ENCODE measurements at places on chromosomes 2 and 18.

DNA sequence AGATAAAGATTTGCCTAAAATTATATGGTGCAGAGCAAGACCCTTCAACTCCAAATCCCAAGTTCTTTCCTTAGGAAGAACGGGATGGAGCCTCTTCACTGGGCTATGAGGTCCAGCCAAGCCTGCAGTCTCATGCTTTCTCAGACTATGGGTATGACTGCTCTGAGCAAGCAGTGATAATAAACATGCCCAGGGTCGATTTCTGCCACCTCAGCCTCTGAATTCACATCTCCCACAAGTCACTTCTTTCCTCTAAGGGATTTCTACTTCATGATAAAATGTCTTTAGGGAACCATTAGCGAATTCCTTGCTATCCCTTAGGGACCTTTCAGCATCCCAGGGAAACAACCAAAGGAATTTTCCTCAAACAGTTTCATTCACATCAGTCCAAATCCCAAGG lies 94.8 kb downstream of the GFPT1 start:
- DNase-seq = no peak

DNA sequence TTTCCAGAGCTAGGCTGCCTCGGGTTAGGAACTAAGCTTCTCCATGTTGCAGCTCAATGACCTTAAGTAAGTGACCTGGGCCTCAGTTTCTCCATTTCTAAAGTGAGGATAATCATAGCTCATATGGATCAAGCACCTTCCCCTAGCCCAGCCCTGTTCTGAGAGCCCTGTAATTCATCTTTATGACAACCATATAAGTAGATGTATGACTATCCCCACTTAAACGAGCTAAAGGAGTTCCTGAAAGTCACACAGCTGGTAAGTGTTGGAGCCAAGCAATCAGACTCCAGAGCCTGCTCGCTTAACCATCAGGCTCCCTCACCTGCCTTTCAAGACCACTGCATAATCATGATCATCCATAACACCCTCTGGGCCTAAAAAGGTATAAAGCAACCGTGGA lies 135.4 kb downstream of the SP3 start:
- no peak for DNase-seq

DNA sequence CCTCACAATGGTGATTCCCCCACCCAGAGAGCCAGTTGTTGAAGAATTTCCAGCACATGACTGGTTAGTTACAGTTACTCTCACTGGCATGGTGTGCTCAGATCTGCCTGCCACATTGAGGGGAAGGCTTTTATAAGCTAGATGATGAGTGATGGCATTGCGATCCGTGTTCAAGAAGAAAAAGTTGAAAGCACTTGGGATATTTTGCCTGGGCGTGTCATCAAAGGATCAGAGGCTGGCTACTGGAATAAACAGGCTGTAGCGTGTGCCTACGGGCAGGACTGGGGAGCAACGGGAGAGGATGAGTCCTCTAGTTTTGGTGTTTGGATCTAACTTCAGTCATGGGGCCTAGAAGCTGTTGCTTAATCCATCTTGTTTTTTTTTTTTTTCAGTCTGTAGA lies 175.0 kb downstream of the SETBP1 start:
- DNase-seq = no peak

DNA sequence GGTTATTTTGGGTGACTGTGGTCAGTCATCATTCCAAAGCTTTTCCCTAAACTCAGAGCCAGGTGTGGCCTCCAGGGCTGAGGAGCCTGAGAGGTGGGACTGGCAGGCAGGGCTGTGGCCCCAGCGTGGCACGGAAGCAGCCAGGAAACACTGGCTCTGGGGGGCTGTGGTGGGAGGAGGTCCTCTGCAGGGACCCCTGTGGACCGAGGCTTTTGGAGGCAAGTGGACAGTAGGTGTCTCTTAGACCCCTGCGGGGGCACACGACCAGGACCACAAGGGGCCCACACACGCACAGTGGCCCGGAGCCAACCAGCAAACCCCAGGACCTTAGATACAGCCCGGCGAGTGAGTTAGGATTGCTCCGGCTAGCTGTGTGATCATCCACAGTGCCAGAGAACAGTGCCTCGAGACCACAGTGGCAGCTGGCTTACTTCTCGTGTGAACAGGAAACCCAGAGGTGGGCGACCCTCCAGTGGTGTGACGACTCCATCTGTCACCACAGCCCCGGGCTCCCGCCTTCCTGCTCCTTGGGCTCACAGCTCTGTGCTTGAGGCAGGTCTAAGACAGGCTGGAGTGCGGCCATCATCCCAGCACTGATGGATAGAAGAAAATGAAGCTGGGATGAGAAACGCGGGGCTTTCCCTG lies 1.6 kb upstream of the RTP5 start:
- DNase-seq = peak; percentile 56

DNA sequence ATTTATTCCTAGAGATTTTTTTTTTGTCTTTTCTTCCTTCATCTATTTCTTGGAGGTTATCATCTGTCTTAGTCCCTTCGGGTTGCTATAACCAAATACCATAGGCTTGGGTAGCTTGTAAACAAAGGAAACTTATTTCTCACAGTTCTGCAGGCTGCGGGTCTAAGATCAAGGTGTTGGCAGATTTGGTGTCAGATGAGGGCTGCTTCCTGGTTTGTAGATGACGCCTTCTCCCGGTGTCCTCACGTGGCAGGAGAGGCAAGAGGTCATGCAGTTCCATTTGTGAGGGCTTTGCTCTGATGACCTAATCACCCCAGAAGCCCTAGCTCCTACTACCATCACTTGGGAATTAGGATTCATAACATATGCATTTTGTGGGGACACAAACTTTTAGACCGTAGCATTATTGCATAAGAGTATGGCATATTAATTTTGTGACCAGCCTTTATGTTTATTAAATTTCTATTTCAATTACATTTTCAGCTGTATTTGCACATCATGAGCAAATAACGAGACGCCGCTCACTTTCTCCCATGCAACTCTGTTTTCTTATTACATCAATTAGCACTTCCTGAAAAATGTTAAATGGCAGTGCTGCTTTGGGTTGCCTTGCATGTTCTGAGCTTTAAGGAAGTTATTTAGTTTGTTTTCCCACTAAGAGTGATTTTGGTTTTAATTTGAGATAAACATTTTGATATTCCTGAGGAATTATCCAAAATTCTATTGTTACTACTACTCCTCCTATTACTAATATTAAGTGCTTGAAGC lies 246.4 kb upstream of the HDAC4 start:
- no peak for DNase-seq

GRCh38 chr18:52387175-52387574 lies 47.2 kb downstream of the DCC start:
- DNase-seq = no peak

DNA sequence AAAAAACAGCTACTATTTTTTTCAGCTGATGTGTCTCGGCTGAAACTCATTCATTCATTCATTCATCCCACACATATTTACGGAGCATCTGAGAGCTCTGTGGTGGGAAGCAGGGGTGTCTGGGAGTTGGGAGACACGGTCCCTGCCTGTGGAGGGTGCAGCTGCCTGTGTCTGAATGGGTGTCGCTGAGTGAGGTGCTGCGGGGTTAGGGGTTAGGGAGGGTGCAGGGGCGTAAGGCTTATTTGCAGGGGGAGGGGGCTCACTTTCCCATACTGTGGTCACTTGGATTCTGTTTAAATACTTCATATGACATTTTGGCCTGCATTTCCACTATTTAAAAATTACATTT lies 89.4 kb upstream of the ASB18 start:
- no peak for DNase-seq

- no peak for DNase-seq
Measured at GRCh38 chr2:101828673-101829334, 131.3 kb downstream of the MAP4K4 start.

DNA sequence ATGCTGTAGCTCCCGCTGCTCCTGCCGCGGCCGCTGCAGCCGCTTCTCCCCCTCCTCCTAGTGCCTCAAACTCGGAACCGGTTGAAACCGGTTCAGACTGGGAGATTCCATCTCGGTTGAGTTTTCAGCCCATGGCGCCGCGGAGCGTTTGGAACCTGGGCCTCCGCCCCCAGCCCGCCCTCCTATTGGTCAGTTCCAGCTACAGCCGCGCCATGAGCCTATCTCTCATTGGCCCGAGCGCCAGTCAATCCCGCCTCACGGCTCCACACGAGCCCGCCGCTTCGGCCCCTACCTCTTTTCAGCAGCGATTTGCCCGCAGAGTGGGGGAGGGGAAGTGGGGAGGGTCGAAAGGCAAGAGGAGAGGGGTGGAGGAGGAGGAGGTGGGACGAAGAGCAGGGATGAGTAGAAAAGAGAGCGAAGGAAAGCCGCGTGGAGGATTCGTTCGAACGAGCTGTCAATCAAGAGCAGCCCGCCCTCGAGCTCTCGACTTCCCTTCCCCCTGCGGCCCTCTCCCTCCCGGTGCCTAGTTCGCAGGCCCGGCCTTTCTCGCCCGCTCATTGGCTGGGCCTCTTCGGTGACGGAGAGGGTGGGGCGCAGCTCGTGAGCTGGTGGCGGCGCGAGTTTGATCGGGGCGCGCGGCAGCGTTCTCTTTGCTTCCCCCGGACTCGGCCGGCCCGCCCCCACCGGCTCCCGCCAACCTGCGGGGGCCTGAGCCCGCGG lies at the start of gene XPO1:
Gene XPO1 (minus strand): TSS at position 157 of the 720 bp plus-strand sequence. CDS start 4,459 bp downstream, outside the sequence.
- DNase-seq = peak; percentile 98

DNA sequence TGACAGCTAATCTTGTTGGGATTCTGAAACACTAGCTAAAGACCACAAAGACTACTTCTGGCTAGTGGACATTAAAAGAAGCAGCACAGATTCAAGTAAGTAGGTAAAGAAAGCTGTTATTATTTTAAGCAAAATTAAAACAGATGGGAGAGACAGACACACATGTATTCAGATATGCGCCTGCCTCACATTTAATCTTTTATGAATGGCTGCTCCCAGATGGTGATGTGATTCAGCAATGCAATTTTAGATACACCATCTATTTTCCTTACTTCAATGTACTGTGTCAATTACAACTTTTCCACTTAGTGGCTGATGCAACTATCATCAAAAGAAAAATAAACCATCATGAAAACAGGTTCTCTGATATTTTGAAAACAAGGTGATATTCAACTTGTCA lies 133.0 kb upstream of the PGAP1 start:
- no peak for DNase-seq

DNA sequence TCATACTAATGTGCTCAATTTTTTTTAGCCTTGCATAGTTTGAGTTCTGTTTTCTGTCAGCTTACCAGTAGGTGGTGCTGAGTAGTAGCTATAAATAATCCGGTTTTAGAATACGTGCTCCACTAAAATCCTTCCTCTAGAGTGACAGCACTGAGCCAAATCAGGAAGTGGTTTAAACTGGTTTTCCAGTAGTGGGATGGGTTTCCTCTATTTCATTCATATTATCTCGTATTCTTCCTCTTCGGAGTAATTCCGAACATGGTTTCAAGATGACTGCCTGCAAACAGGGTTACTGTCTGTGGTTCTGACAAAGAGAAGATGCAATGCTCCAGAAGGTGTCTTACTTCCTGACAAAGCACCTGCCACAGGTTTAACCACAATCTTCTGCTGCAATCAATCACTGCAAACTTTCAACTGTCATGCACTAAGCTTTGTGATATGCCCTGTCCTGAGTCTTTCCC lies 496.9 kb upstream of the VRK2 start:
- no peak for DNase-seq

DNA sequence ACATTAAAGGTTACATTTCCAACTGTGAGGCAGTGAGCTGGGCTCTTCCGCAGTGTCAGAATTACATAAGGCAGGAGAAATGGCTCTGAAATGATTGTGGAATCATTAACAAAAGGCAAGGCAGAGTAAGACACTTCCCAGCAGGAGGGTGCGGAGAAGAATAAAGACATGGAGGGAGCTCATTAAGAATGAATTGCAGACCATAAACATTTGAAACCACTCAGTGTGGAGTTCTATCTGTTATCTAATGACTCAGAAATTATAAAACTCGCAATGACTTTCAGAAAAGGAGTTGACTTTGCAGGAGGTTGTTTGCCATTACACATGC lies 77.0 kb downstream of the SMIM21 start:
- DNase-seq = no peak

DNA sequence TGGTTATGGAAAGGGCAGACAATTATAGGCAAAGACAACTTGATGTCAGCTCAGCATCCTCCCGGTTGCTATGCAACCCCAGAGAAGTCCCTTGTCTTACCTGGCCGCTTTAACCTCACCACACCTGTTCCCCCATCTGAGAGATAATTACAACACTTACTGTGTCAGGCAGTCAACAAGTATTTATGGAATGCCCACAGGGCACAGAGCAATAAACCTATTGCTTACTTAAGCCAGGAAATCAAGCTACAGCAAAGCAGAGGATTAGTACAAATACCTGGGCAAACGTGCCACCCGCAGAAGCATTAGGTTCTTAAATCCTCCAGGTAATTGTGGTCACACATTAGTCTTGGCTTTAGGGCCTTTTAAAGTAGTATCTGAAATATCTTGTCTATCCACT lies 320.4 kb upstream of the REV1 start:
- no peak for DNase-seq

DNA sequence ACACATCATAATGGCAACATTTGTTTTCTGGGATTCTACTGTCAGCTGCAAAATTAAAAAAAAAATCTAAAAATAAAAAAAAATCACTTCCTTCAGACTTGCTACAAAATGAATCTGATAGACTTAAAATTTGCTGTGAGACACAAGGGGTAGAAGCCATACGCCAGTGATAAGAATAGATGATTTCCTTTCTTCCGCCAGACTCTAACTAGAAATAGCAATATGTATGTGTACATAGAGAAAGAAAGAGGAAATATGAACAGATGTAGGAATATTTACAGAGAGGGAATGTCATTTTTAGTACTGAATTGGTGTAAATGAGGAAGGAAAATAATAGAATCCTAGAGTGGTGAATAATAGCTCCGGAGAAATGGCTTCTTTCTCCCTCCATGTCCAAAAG lies 574.2 kb downstream of the DCC start:
- no peak for DNase-seq

GRCh38 chr2:74041182-74041581 lies 56.5 kb downstream of the TET3 start:
- DNase-seq = no peak

GRCh38 chr2:33484042-33484621 lies 7.7 kb downstream of the RASGRP3 start:
- no peak for DNase-seq
